RPMI7951 (cell line): ENCODE measurements at places on chromosomes 2 and 18. TPM values are rescaled to one million over a fixed set of nuclear protein-coding genes. Genes with fewer than 3 reads are reported as not detected.

The TSGA10 gene
- total RNA-seq, result 2.8 and 3.6 TPM in 2 replicates

GRCh38 chr18:808502-808901 is 3.5 kb downstream of the YES1 start:
- no peak for DNase-seq

The CFC1 gene
- total RNA-seq, result not detected in 2 replicates

GRCh38 chr2:229370509-229370908 is 99.4 kb upstream of the PID1 start:
- no peak for DNase-seq

The VRK2 gene
- 29.8 and 38.4 TPM in 2 replicates for total RNA-seq

The PSD4 gene
- 2.5 and 5.9 TPM in 2 replicates for total RNA-seq

The ING5 gene
- total RNA-seq, result 10.7 and 24.9 TPM in 2 replicates

DNA sequence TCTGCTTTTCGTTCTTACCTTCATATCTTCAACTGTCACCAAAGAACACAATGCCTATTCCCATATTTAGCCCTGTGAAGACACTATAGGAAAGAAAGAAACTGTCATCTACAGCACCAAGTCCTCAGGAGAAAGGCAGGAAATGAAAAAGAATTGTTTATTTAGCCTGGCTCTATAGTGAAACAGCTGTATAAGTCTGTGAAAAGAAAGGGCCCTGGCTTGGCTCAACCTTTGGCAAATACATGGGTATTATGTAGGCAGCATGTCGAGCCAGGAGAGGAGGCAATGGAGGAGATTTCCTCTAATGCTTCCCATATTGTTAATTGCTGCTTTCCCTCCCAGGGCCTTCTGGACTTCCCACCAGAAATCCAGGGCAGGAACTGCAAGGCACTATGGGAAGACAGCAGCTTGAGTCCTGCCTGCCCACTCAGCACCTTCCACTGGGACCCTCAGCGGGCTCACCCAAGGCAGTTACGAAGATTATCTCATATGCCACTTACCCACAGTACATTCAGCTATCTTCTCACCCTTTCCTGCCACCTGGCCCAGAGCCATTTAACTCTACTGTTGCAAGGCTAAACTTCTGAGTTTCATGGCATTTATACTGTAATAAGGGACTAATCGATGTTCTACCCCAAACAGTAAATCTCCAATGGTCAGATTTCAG is 30.1 kb downstream of the SLC8A1 start:
- DNase-seq, result no peak

The TLX2 gene
- 4.2 and 5.5 TPM in 2 replicates for total RNA-seq

GRCh38 chr2:102755284-102755683 is 6.5 kb upstream of the TMEM182 start:
- DNase-seq, result no peak

The CHRNG gene
- not detected in 2 replicates for total RNA-seq

- DNase-seq, result no peak
These were observed 14.4 kb upstream of the VRK2 start for GRCh38 chr2:58032016-58032763.

GRCh38 chr2:101341901-101342624 is 33.6 kb upstream of the RNF149 start:
- peak; percentile 71 for DNase-seq

DNA sequence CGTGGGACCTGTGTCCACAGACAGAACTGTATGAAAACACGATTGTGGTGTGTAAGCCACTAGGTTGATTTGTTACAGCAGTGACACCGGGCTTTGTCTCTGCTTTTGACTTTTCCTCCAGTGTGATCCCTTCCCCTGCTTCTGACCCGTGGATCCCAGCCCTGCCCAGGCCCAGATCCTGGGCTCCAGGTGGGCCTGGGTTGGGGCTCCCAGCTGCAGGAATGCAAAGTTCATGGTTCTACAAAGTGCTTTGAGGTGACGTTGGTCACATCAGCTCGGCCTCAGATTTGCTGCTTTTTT is 26.8 kb downstream of the HPCAL1 start:
- DNase-seq, result no peak

DNA sequence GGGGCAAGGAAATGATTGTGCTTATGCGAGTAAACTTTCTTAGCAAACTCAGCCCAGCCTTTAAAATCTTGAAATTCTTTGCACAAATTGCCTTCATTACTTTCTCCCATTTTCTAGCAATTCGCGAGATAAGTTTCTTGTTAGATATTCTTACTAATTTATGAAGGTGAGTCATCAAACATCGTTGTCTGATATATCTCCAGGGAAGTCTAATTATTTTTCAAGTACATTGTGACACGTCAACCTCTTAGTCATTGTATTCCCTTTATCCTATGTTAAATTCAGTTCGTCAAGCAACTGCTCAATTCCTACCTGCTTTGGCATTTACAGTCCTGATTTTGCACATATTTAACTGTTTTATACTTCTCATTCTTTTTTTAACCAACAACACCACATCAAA is 854.5 kb upstream of the CRIM1 start:
- no peak for DNase-seq
